ENCODE measurements at places on chromosomes 13 and 19. TPM values are rescaled to one million over a fixed set of nuclear protein-coding genes. Genes with fewer than 3 reads are reported as not detected.

ONECUT3 gene
- polyA plus RNA-seq: not detected

SIGLEC5 gene
- polyA plus RNA-seq: not detected

OR4F17 gene
- polyA plus RNA-seq: not detected

GRK1 gene
- polyA plus RNA-seq: not detected

PTH2 gene
- not detected for polyA plus RNA-seq

NRTN gene
- polyA plus RNA-seq: 10.4 TPM

RAB3A gene
- polyA plus RNA-seq: 1.5 TPM

OR10H1 gene
- polyA plus RNA-seq: not detected

CPB2 gene
- not detected for polyA plus RNA-seq

LYPD5 gene
- polyA plus RNA-seq: 0.22 TPM

ZNF723 gene
- polyA plus RNA-seq: not detected

TEX101 gene
- polyA plus RNA-seq: not detected

SELENOV gene
- polyA plus RNA-seq: not detected

FGF21 gene
- not detected for polyA plus RNA-seq

LILRA5 gene
- polyA plus RNA-seq: 31.5 TPM

ZNF430 gene
- polyA plus RNA-seq: 1.9 TPM

PINLYP gene
- polyA plus RNA-seq: 2.7 TPM

TDRD3 gene
- 8.3 TPM for polyA plus RNA-seq

PRR20A gene
- not detected for polyA plus RNA-seq

MEIOSIN gene
- polyA plus RNA-seq: 0.11 TPM

DCAF15 gene
- 13.5 TPM for polyA plus RNA-seq

MAST3 gene
- polyA plus RNA-seq: 3.5 TPM

RYR1 gene
- polyA plus RNA-seq: 0.79 TPM

STRN4 gene
- polyA plus RNA-seq: 38.3 TPM

FAM124A gene
- 3.5 TPM for polyA plus RNA-seq

MICU2 gene
- 25.0 TPM for polyA plus RNA-seq

SULT2A1 gene
- not detected for polyA plus RNA-seq

ZNF235 gene
- polyA plus RNA-seq: 0.93 TPM

CLC gene
- polyA plus RNA-seq: 2.6 TPM

RNF17 gene
- 0.08 TPM for polyA plus RNA-seq

TMC4 gene
- polyA plus RNA-seq: 44.8 TPM

NBEA gene
- polyA plus RNA-seq: 1.4 TPM

PNMA8A gene
- polyA plus RNA-seq: 0.13 TPM

IRF2BP1 gene
- 10.0 TPM for polyA plus RNA-seq

EID2 gene
- polyA plus RNA-seq: 5.2 TPM

TTC9B gene
- not detected for polyA plus RNA-seq

BIVM gene
- 6.7 TPM for polyA plus RNA-seq

GRIN2D gene
- 0.07 TPM for polyA plus RNA-seq

CABP5 gene
- not detected for polyA plus RNA-seq

EXOC3L2 gene
- polyA plus RNA-seq: 1.1 TPM

PABPC3 gene
- polyA plus RNA-seq: 0.22 TPM

WASF3 gene
- polyA plus RNA-seq: 3.8 TPM

ZNF285 gene
- polyA plus RNA-seq: 0.64 TPM

CACTIN gene
- 16.5 TPM for polyA plus RNA-seq

ATP4A gene
- polyA plus RNA-seq: 2.9 TPM

ZNF85 gene
- 8.2 TPM for polyA plus RNA-seq
